Activated CD4-positive, alpha-beta memory T cell treated with anti-CD3 and anti-CD28 coated beads, Interleukin-2, amount 10 ng/mL, durations not matched to agents 7 days and 5 days (primary cell): ENCODE measurements at places on chromosomes 2 and 18.
A peak's percentile ranks its signal among the peaks of the same experiment; 100 is the strongest.

DNA sequence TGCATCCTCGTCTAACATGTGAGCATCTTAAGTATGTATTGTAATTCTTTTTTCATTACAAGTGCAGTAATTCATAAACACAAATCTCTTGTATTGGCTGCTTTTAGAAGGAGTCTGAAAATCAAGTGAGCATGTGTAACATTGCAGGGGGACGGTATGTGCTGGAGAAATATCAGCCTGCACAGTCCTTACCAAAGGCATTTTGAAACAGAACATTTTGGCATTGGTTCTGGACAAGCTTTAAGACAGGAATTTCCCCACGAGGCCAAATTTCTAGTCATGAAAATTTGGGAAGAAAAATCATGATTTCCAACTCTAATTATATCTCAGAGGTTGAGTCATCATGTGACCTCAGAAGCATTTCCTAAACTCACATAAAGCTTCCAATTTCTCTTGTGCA lies 24.7 kb upstream of the NRP2 start:
- H3K36me3 ChIP-seq: no peaks in the 10 kb centered on the region
- peaks cover 17% of the 10 kb centered on the region for H3K4me1 ChIP-seq
- H3K27me3 ChIP-seq: no peaks in the 10 kb centered on the region
- no peak overlapping the region for H3K27ac ChIP-seq
- no peak overlapping the region for H3K4me3 ChIP-seq

DNA sequence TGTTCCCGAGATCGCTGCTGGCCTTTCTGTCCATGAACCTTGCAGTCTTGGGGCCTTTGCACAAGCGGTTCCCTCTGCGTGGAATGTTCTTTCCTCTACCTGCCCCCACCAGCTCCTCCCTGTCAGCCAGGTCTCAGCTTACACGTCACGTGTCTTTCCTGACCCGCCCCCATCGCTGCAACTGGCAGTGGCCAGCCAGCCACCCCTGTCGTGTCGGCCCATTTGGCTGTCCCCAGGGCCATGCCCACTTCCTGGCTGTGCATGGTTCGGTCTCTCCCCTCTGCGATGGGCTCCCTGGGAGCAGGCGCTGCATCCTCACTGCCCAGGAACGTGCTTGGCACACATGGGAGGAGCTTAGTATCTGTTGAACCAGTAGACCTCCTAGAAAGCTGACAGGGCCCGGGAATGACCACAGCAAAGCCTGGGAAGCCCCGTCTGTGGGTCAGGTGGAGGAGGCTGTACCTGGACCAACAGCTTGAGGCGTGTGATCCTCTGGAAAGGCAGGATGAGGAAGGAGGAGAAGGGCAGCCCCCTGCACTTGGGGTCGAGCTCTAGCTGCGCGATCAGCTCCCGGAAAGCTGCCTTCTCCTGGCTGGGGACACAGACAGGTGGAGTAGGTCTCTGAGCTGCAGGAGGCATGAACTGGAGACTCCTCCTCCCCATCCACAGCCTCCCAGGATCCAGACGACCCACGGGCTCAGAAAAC lies 21.0 kb downstream of the SNORC start:
- DNase-seq: no peak
- no peaks in the 10 kb centered on the region for H3K36me3 ChIP-seq
- H3K4me1 ChIP-seq: peaks cover 2% of the 10 kb centered on the region
- no peak overlapping the region for H3K27ac ChIP-seq
- peaks cover 3% of the 10 kb centered on the region for H3K27me3 ChIP-seq
- no peak overlapping the region for H3K4me3 ChIP-seq

- H3K4me3 ChIP-seq: no peak overlapping the region
- H3K36me3 ChIP-seq: no peaks in the 10 kb centered on the region
- H3K27ac ChIP-seq: no peak overlapping the region
- H3K4me1 ChIP-seq: no peaks in the 10 kb centered on the region
- H3K27me3 ChIP-seq: peaks cover 8% of the 10 kb centered on the region
Measured at GRCh38 chr2:131369954-131370353, 6.0 kb upstream of the RAB6D start.

- H3K4me3 ChIP-seq: no peak overlapping the region
- peaks cover 32% of the 10 kb centered on the region for H3K27me3 ChIP-seq
- H3K36me3 ChIP-seq: no peaks in the 10 kb centered on the region
- peaks cover 42% of the 10 kb centered on the region for H3K4me1 ChIP-seq
- no peak for DNase-seq
Measured at GRCh38 chr2:11102466-11102865, 52.8 kb upstream of the SLC66A3 start.

- H3K27me3 ChIP-seq: no peaks in the 10 kb centered on the region
- H3K36me3 ChIP-seq: peaks cover 40% of the 10 kb centered on the region
- H3K4me1 ChIP-seq: peaks cover 31% of the 10 kb centered on the region
- H3K4me3 ChIP-seq: no peak overlapping the region
- no peak overlapping the region for H3K27ac ChIP-seq
Measured at GRCh38 chr2:96841701-96842495, 1.9 kb downstream of the ANKRD23 start.

GRCh38 chr2:15412779-15413178 lies 148.4 kb downstream of the NBAS start:
- no peak overlapping the region for H3K4me3 ChIP-seq
- DNase-seq: no peak
- no peak overlapping the region for H3K27ac ChIP-seq
- H3K36me3 ChIP-seq: peaks cover 27% of the 10 kb centered on the region
- H3K4me1 ChIP-seq: no peaks in the 10 kb centered on the region

- no peak overlapping the region for H3K27ac ChIP-seq
- peaks cover 23% of the 10 kb centered on the region for H3K36me3 ChIP-seq
- DNase-seq: peak; percentile 14
- H3K4me3 ChIP-seq: no peak overlapping the region
- H3K27me3 ChIP-seq: no peaks in the 10 kb centered on the region
Measured at GRCh38 chr18:79898952-79899608, 52.4 kb downstream of the SLC66A2 start.

DNA sequence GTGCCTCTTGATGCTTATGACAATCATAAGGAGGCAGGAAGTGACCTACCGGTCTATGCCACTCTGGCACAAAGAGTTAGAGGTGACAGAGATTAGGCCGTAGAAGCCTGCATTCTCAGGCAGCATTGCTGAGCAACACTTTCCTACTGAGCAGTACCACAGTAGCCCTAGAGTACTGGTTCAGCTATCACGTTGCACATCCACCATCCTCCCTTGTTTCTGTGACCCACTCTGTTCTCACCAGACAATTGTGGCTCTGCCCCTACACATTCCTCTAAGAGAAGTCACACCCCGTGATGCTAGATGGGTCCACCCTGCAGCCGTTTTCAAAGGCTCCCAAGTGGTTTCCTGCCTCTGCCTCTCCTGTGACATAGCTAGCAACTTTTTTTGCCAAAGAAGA lies 22.6 kb upstream of the SUCLG1 start:
- DNase-seq: peak; percentile 18
- H3K4me1 ChIP-seq: peaks cover 7% of the 10 kb centered on the region
- no peaks in the 10 kb centered on the region for H3K36me3 ChIP-seq

GRCh38 chr18:35458677-35459441 lies 38.9 kb downstream of the INO80C start:
- no peak overlapping the region for H3K4me3 ChIP-seq
- no peak overlapping the region for H3K27ac ChIP-seq
- peaks cover 3% of the 10 kb centered on the region for H3K4me1 ChIP-seq
- no peak for DNase-seq
- H3K36me3 ChIP-seq: no peaks in the 10 kb centered on the region

- H3K4me3 ChIP-seq: no peak overlapping the region
- H3K4me1 ChIP-seq: no peaks in the 10 kb centered on the region
- no peak overlapping the region for H3K27ac ChIP-seq
- no peaks in the 10 kb centered on the region for H3K36me3 ChIP-seq
Measured at GRCh38 chr18:44588508-44588907, 92.2 kb upstream of the SETBP1 start.
